Upper lobe of right lung (tissue), 1 donor: ENCODE measurements at places on chromosomes 16 and 17.

DNA sequence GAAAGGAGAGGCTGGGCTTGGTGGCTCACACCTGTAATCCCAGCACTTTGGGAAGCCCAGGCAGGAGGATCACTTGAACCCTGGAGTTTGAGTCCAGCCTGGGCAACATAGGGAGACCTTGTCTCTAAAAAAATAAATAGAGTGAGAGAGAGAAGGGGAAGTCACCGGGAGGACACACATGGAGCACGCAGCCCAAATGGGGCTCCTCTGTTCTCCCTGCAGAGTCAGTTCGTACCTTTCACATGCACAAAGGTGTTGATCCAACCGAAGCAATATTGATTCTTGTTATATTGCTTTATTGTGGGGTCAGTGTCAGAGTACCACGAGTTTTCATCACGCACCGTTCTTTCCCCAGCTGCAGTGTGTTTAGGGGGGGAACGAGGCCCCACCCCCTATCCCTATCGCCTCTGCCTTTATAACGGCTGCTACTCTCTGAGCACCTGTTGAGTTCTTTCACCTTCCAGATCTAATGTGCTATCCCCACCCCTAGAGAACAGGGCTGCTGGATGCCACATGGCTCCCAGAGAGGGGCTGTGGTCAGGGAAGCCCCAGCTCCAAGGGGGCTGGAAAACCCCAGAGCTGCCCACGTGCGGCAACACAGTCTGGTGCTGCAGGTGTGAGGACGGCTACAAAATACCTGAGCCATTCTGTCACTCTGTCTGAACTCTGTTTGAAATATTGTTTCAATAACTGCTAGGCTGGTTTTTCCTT lies 1.0 kb upstream of the TMEM235 start:
- no peak overlapping the region for H3K27ac ChIP-seq
- H3K27me3 ChIP-seq: peaks cover 34% of the 10 kb centered on the region
- H3K4me3 ChIP-seq: no peak overlapping the region
- peaks cover 5% of the 10 kb centered on the region for H3K4me1 ChIP-seq
- no peaks in the 10 kb centered on the region for H3K36me3 ChIP-seq
- no peak for DNase-seq

GRCh38 chr16:15752717-15753488 lies 102.9 kb downstream of the NDE1 start:
- H3K4me1 ChIP-seq: no peaks in the 10 kb centered on the region
- H3K27ac ChIP-seq: no peak overlapping the region
- no peaks in the 10 kb centered on the region for H3K27me3 ChIP-seq
- H3K36me3 ChIP-seq: no peaks in the 10 kb centered on the region

DNA sequence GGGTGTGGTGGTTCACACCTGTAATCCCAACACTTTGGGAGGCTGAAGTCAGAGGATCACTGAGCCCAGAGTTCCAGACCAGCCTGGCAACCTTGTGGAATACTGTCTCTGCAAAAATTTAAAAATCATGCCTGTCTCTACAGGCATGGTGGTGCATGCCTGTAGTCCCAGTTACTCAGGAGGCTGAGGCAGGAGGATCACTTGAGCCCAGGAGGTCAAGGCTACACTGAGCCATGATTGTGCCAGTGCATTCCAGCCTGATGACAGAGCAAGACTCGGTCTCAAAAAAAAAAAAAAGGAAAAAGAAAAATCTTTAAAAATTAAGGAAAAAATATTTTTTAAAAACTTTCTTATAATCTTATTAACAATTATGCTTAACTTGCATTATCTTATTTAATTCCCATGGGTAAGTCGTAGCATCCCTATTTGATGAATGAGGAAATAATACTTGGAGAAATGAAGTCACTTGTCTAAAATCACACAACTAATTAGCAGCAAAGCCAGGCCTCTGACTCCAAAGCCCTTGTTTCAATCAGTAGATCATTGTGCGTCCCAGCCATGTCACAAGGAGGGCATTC lies 13.6 kb downstream of the MFSD11 start:
- DNase-seq: no peak
- H3K36me3 ChIP-seq: peaks cover 31% of the 10 kb centered on the region
- H3K27ac ChIP-seq: no peak overlapping the region
- H3K4me3 ChIP-seq: no peak overlapping the region
- no peaks in the 10 kb centered on the region for H3K4me1 ChIP-seq

GRCh38 chr17:58231641-58232040 lies 6.7 kb upstream of the LPO start:
- H3K4me3 ChIP-seq: no peak overlapping the region
- H3K27ac ChIP-seq: no peak overlapping the region
- DNase-seq: no peak
- H3K36me3 ChIP-seq: no peaks in the 10 kb centered on the region
- peaks cover 4% of the 10 kb centered on the region for H3K4me1 ChIP-seq

- peaks cover 51% of the 10 kb centered on the region for H3K4me1 ChIP-seq
- H3K36me3 ChIP-seq: no peaks in the 10 kb centered on the region
- peaks cover 7% of the 10 kb centered on the region for H3K27me3 ChIP-seq
- H3K27ac ChIP-seq: no peak overlapping the region
These were observed 23.4 kb upstream of the ZFHX3 start for GRCh38 chr16:73071131-73071940.
